Activated CD4-positive, alpha-beta memory T cell treated with anti-CD3 and anti-CD28 coated beads for 36 hours (primary cell): ENCODE measurements at places on chromosomes 4 and X.

DNA sequence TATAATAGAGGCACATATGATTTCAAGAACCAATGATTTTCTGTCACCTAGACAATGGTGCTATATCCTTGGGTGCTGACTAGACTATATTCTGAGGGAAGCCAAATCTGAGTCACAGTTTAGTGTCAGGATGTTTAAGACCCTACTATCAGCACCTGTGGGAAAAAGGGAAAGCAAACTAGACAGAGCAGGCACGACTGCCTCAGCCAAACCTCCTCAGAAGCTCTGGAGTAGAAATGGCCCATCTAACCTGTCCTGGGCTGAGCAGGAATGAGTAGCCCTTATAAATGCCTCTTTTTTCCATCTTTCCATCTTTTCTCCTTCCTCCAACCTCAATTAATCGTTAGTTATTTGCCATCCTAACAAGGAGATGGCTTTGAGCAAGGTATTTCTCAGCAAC, 80.4 kb upstream of the TECRL start:
- DNase-seq = no peak

GRCh38 chrX:155967653-155968325, 29.7 kb upstream of the IL9R start:
- no peak for DNase-seq

DNA sequence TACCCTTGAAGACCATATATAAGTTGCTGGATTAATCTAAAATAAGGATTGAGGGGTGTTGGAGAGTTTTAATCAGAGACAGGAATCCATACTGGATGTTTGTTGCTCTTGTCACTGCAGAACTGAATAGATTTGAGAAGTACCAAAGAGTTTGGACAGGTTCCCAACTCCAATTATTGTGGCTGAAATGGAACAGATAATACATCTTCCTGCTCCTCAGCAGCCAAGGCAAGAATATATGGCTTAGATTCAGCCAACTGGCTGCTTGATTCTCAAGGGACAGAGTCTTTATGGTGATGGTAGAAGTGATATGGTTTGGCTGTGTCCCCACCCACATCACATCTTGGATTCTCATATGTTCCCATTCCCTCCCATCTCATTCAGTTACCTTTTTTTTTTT, 97.0 kb upstream of the PDHA2 start:
- no peak for DNase-seq

GRCh38 chrX:134634691-134635090, 23.6 kb downstream of the PLAC1 start:
- DNase-seq = no peak

GRCh38 chr4:101239665-101240064, 107.7 kb downstream of the PPP3CA start:
- no peak for DNase-seq

DNA sequence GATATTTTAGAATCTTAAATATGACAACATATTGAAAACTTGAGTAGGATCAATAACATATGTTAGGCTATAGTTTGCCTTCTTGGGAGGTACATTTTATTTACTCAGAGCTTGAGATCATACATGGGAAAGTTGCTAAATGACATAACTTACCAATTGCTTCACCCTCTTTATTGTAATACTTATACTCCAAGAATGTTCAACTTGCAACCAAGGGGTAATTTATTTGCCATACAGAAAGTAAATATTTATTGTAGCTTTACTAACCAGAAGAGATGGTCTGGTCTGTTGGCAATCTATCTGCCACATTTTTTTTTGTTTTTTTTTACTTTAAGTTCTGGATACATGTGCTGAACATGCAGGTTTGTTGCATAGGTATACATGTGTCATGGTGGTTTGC, 426.6 kb downstream of the ARHGAP24 start:
- no peak for DNase-seq

GRCh38 chrX:77160301-77160700, 286.9 kb upstream of the FGF16 start:
- DNase-seq = peak; percentile 19

GRCh38 chrX:139559383-139560042, 29.0 kb downstream of the F9 start:
- DNase-seq = no peak

DNA sequence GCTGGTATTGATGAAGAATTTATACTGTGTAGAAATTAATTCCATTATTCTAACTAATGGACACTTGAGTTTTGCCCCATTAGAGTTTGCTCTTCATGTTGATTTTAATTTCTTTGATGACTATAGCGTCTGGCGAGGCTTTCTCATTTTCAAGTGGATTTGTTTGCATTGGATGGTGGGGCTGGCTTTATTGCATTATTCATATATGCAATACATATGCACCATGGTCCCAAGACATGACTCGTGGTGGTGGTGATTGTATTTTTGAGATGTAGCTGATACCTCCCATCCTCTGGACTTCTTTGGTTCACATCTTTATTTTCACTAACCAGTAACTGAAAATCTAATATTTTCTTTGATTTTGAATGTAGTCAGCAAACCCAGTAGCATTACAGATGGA, 39.8 kb downstream of the PTTG2 start:
- DNase-seq = no peak

GRCh38 chr4:154044742-154045485, 256.0 kb upstream of the SFRP2 start:
- DNase-seq = no peak

DNA sequence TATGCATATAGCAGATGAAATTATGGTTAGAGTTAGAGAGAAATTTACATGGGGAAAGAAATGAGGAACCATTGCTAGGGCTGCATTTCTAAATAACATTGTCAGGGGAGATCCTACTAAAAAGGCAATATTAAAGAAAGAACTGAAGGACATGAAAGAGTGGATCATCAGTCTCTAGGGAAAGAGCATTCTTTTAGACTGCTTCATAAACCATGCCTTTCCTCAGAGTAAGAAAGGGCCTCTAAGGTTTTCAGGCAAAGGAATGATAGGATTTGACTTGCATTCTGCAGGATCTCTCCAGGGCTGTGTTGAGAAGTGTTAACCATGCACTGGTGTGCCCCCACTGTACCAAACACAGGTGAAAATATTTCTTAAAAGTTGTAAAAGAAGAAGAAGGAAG, 385.4 kb upstream of the MAD2L1 start:
- DNase-seq = no peak
